EL (cell line): ENCODE measurements at places on chromosomes 7 and 10.
A peak's percentile ranks its signal among the peaks of the same experiment; 100 is the strongest.

- DNase-seq: no peak
Observed at GRCh38 chr7:152649220-152649619, 26.7 kb downstream of the XRCC2 start.

GRCh38 chr10:96772196-96772595, 51.9 kb upstream of the PIK3AP1 start:
- DNase-seq: no peak

GRCh38 chr7:103132995-103133688, 15.8 kb downstream of the NAPEPLD start:
- no peak for DNase-seq

GRCh38 chr7:19852192-19852591, 78.8 kb upstream of the TMEM196 start:
- no peak for DNase-seq

DNA sequence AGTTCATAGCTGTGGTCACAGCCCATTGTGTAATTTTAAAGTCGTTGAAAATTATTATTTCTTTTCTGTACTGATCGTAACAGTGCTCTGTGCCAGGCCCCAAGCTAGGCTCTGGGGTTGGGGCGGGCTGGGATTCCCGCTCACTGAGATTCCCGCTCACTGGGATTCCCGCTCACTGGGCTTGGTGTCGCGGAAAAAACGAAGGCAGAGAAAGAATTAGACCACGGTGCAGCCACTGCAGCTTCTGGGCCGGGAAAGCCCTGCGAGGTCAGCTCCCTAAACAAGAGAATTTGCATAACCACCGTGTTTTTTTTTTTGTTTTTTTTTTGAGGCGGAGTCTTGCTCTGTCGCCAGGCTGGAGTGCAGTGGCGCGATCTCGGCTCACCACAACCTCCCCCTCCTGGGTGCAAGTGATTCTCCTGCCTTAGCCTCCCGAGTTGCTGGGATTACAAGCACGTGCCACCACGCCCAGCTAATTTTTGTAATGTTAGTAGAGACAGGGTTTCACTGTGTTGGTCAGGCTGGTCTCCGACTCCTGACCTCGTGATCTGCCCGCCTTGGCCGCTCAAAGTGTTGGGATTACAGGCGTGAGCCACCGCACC, 31.2 kb downstream of the FOXK1 start:
- peak; percentile 41 for DNase-seq

- DNase-seq: peak; percentile 56
Observed at GRCh38 chr7:26369593-26369992, 77.9 kb downstream of the SNX10 start.
